ENCODE measurements at places on chromosomes 5 and 9. TPM values are rescaled to one million over a fixed set of nuclear protein-coding genes. Genes with fewer than 3 reads are reported as not detected.

The FBN2 gene
- 0.84 TPM for total RNA-seq

The CNTNAP3 gene
- 1.1 TPM for total RNA-seq

The TTC16 gene
- 0.08 TPM for total RNA-seq

The WNT8A gene
- total RNA-seq = not detected

The CACFD1 gene
- 10.1 TPM for total RNA-seq

The BAAT gene
- 31.9 TPM for total RNA-seq

The AHRR gene
- 0.33 TPM for total RNA-seq

The GTF3C4 gene
- 7.2 TPM for total RNA-seq

The SPINK1 gene
- 0.33 TPM for total RNA-seq

The NEUROG1 gene
- not detected for total RNA-seq

The CDC25C gene
- total RNA-seq = not detected

The SMIM32 gene
- total RNA-seq = not detected

The C9orf50 gene
- not detected for total RNA-seq

The DBH gene
- total RNA-seq = 2.4 TPM

The PCAT7 gene
- 0.67 TPM for total RNA-seq

The CORO2A gene
- 1.3 TPM for total RNA-seq

The CENPH gene
- total RNA-seq = 14.6 TPM

The APBA1 gene
- 7.1 TPM for total RNA-seq

The GFRA3 gene
- 1.9 TPM for total RNA-seq

The SPARC gene
- 116 TPM for total RNA-seq

The NDST1 gene
- 39.5 TPM for total RNA-seq

The SLC22A4 gene
- total RNA-seq = 0.59 TPM

The MACIR gene
- total RNA-seq = 18.6 TPM

The FAM153A gene
- 3.9 TPM for total RNA-seq

The IL4 gene
- total RNA-seq = not detected

The GLRA1 gene
- total RNA-seq = not detected

The SLC6A7 gene
- not detected for total RNA-seq

The WNK2 gene
- total RNA-seq = 2.7 TPM

The FGF18 gene
- total RNA-seq = 0.08 TPM

The IFNK gene
- total RNA-seq = not detected

The TAS2R1 gene
- total RNA-seq = not detected

The PCDHA2 gene
- total RNA-seq = not detected

The TERT gene
- 0.14 TPM for total RNA-seq

The SH3GLB2 gene
- 22.6 TPM for total RNA-seq

The LOX gene
- total RNA-seq = 0.84 TPM

The SLC25A2 gene
- 0.42 TPM for total RNA-seq

The CCNI2 gene
- total RNA-seq = 0.05 TPM

The KCNT1 gene
- not detected for total RNA-seq

The C5orf52 gene
- total RNA-seq = not detected

Data from liver (tissue), 10 donors.